ENCODE measurements at places on chromosomes 7 and 10.

GRCh38 chr10:129174232-129175014 is 292.6 kb upstream of the MGMT start:
- no peak for DNase-seq

DNA sequence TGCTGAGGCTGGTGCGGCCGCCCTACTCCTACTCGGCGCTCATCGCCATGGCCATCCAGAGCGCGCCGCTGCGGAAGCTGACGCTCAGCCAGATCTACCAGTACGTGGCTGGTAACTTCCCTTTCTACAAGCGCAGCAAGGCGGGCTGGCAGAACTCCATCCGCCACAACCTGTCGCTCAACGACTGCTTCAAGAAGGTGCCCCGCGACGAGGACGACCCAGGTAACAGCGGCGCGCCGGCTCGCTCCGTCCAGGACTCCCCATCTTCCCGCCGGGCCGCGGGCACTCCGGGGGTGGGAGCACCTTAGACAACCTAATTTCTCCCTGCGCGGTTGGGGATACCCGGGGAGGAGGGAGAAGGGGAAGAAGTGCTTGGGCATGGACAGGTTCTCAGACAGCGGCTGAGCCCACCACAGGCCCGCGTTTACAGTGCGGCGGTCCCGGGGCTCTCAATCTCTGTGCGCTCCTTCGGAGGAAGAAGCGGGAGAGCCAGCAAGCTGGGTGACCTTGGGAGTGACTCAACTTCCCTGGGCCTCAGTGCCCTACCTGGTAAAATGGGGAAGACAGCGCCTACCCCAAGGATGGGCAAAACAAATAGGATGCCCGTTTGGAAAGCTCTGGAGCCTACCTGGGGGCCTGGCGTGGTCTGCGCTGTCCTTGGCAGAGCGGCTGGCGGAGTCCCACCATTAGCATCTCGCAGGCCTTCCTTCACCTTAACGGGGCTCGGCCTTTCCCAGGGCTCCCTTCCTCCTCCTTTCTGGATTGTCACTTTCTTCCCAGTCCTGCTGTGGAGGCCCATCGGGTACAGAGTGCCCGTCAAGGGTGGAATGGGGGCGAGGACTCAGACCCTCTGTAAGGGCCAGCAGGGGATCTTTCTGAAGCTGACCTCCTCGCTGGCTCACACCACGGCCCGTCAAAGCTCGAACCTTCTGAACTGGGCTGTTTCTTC is 852 bp downstream of the FOXI2 start:
- DNase-seq, result no peak

DNA sequence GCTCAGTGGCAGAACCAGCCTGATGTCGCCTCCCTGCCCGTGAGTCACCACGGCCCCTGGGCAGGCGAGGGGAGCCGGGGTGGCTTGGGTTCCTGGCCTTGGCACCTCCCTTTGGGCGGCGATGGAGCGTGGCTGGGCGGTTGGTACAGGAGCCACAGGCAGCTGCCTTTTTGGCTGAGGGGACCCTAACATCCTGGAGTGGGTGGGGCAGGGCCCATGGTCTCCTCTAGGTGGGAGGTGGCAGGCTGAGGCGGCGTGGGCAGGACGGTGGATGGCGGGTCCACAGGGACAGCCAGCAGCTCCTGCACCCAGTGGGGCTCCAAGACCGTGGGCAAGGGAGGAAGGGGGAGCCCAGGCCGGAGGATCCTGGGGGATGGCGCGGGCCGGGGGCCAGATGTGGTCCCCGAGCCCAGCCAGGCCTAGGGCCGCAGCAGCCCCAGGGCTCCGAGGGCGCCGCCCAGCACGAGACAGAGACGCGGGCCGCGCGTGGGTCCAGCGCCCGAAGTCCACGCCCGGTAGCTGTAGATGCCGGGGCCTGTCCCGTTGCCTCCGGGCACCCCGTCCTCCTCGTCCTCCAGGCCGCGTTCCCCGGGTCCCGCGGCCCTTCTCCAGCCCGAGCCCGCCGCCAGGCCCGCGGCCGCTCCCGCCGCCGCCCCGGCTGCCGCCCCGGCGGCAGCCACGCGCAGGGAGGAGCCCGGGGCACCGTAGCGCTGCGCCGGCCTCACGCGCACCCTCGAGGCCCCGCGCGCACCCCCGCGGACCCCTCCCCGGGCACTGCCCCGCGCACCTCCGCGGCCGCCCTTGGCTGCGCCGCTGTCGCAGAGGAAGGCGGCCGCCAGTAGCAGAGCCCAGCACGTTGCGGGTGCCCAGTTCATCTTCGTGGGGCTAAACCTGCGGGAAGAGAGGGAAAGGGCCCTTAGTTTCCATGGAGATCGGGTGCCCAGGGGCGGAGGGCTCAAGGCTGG is 1.3 kb downstream of the SPRN start:
- no peak for DNase-seq

DNA sequence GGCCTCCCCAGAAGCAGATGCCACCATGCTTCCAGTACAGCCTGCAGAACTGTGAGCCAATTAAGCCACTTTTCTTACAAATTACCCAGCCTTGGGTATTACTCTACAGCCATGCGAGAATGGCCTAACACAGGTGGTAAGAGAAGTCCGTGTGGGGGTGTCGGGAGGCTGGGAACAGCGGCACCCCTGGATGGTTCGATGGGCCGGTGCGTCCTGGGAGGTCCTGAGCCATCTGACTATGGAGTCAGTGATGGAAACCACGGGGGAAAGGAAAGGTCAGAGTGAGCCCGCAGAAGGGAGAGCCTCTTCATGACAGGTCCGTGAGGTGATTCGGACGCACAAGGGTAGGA is 2.5 kb upstream of the PTPRN2 start:
- no peak for DNase-seq

DNA sequence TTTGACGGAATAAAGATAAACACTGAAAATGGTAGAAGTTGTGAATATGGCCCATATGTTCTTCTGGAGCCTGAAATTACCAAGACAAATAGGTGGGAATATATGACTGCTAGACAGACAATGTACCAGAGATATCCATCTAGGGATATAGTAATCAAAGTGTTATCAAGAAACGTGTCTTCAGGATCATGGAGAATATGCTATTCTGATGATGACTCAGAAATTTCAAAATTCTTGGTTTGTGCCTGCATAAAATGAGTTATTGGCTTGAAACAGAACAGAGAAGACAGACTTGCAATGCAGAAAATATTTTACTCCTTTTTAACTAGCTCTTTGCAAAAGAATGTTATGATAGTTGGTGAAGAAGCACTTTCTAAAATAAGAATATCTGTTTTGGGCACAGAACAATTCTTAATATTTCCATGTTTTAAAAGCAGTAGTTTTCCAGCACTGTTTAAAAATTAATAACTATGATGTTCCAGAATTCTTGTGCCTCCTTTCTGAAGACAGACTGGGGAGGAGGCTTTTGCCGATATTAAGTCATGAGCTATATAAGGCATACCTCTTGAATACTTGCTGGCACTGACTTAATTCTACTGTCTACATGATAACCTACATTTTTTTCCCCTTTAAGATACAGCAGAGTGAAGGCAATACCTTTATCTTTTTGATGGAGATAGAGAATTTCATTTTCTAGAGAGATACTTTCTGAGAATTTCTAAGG is 34.4 kb upstream of the CABCOCO1 start:
- no peak for DNase-seq

Data from hindlimb muscle (tissue), 1 donor.